SHP77 treated with DMSO at 0.1 percent for 48 hours (cell line): ENCODE measurements at places on chromosomes 1 and 21.
A peak's percentile ranks its signal among the peaks of the same experiment; 100 is the strongest.

GRCh38 chr1:97668945-97669344, 251.9 kb downstream of the DPYD start:
- DNase-seq, result no peak

- no peak for DNase-seq
These were observed 15.1 kb upstream of the IL22RA1 start for GRCh38 chr1:24157918-24158481.

GRCh38 chr1:19074902-19075721, 118.6 kb upstream of the IFFO2 start:
- no peak for DNase-seq

- no peak for DNase-seq
These were observed 30.0 kb upstream of the ROR1 start for GRCh38 chr1:63743781-63744180.

DNA sequence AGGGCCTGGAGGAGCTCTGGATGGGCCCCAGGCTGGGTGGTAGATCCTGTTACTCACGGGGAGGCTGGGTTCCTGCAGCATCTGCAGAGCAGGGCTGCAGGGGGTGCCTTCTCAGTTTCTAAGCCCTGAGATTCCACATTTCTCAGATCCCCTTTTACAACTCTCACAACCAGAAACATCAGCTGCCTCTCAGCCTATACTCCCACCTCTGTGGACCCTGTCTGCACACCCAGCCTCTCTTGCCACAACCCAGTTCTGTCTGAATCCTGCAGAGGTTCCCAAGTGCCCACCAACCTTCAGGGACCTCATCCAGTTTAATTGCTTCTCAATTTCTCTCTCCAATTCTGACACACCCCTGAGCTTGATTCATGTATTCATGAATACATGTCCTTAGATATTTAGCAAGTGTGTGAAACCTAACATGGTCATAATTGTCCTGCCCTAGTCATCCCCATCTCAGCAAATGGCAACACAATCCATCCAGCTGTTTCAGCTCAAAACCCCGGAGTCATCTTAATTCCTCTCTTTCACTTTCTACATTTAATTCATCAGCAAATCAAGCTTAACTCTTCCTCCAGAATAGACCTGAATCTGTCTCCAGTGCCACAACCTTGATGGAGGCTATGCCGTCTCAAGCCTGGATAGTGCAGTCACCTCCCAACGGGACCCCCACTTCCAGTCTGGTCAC, 57.0 kb upstream of the NEK2 start:
- DNase-seq, result no peak

DNA sequence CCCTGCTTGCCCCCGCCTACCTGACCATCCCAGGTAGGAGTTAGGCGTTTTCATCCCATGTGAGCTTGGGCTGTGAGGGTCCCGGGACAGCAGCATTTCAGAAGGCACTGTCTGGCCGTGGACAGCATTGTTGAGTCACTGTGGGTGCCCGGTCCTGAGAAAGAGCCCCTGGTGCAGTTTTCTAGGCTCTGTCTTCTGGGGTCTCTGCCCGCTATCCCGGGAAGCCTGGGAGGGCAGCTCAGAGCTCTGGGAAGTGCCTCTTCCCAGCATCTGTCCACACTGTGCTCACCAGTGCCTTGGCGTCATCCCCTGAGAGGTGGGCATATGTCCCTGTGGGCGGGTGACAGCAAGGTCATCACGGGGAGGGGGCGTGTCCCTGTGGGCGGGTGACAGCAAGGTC, 11.4 kb upstream of the ZNF669 start:
- no peak for DNase-seq

- DNase-seq, result peak; percentile 6
These were observed 160.6 kb upstream of the USP24 start for GRCh38 chr1:55375617-55376258.
